Iris pigment epithelial cell (primary cell): ENCODE measurements at places on chromosomes 2 and 18.

GRCh38 chr2:148944536-148944935, 69.5 kb downstream of the KIF5C start:
- DNase-seq = no peak

GRCh38 chr2:183035954-183036669, 2.1 kb downstream of the NCKAP1 start:
- no peak for DNase-seq

- peak; percentile 78 for DNase-seq
Observed at GRCh38 chr18:43692099-43692690, 414.9 kb upstream of the SYT4 start.

GRCh38 chr2:218418717-218419458, at the start of gene VIL1:
VIL1 (plus strand) TSS chr2:218419123; CDS start chr2:218423779, 4,656 bp downstream.
- DNase-seq = no peak

- DNase-seq = no peak
Observed at GRCh38 chr2:153232464-153232863, 246.1 kb downstream of the RPRM start.

GRCh38 chr2:146561996-146562395, 1282.8 kb upstream of the ACVR2A start:
- DNase-seq = no peak
